Effector CD4-positive, alpha-beta T cell (primary cell): ENCODE measurements at places on chromosomes 2 and 18.

GRCh38 chr2:9219027-9219445, 12.4 kb downstream of the ASAP2 start:
- DNase-seq = no peak

DNA sequence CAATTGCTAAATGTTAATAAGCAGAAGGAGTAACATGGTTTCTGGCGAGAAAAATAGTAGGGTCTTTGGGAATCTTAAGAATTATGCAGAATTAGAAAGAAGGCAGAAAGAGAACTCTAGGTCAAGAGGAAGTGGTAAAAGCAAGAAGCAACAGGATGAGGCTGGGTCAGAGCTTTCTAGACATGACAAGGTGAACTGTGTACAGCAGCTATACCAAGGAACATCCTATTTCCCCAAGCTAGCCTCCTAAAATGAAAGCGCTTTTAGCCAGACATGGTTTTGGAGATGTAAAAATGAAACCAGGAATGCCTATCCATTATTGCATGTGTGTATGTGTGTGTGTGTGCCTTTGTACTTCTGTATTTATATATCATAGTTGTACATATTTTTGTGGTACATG, 42.3 kb upstream of the STAT1 start:
- DNase-seq = no peak

DNA sequence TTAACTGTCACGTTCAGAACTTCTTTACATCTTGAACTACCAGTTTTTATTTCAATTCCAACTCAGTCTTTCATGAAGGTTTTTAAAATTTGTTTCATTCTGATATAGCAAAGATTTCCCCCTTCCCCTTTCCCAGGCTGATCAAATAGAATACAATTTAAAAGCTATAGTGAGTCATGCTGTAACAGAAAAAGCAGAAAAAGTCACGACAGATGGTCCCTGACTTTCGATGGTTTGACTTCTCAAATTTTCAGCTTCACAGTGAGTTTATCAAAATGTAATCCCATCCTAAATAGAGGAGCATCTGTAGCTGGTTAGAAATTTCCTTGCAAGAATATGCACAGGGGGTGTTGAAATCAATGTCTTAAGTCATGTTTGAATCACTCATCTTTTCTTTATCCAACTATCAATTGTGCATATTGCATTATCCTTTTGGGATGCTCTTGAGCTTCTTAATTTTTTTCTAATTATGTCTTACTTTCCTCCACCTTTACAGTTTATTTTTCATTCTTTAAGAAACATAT, 500.3 kb downstream of the LRP1B start:
- DNase-seq = no peak

DNA sequence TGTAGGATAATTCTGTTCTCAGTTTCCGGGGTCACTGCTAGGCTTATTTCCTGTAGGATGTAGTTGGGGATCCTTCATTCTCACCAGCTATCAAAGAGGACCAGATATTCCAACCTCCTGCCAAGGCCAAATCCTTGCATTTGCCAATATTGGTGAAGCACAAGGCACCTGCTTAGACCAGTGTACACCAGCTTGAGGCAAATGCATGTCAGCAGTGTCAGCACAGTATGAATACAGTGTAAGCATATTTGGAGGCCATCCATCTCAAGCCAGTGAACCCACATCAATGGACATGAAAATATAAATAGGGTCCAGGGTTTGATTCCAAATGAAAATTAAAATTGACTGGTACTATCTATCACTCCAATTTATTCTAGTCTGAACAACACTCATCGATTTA, 88.0 kb upstream of the MAPRE2 start:
- no peak for DNase-seq

- DNase-seq = no peak
These were observed 17.2 kb downstream of the CERKL start for GRCh38 chr2:181639686-181640085.

- no peak for DNase-seq
These were observed 40.9 kb upstream of the ALKAL2 start for GRCh38 chr2:328761-329160.

- DNase-seq = no peak
These were observed 37.0 kb downstream of the PPP4R1 start for GRCh38 chr18:9577361-9577760.

DNA sequence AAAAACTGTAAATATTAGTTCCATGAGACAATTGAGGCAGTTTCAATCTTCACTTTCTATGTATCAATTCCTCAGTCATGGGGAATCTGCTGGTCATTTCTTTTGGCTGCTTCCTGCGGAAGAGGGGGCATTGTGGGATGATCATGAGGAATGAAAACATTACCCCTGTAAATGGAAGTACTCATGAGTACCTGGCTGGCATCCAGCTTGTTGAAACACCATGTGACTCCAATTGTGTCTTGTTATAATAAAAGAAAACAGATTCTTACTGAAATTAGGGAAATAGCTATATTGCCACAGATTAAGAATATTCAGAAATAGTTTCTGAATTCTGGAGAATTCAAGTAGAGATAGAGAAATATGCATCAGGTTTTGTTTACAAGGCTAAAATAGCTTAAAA, 41.6 kb upstream of the GPR39 start:
- no peak for DNase-seq

DNA sequence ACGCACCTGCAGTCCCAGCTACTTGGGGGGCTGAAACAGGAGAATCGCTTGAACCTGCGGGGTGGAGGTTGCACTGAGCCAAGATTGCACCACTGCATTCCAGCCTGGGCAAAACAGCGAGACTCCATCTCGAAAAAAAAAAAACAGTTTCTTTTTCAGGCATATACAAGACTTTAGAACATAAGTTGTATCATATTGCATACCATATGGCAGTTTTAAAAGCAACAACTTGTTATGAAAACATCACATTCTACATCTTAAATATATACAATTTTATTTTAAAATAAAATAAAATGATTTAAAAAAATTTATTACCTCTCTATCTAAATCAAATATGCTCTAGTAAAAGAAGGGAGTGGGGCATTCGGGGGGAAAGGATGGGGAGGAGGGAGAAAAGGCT, 39.4 kb upstream of the SP5 start:
- DNase-seq = no peak

GRCh38 chr2:201267278-201268030, 7.1 kb downstream of the CASP8 start:
- DNase-seq = no peak

- no peak for DNase-seq
These were observed 529 bp upstream of the MTA3 start for GRCh38 chr2:42567806-42568400.

DNA sequence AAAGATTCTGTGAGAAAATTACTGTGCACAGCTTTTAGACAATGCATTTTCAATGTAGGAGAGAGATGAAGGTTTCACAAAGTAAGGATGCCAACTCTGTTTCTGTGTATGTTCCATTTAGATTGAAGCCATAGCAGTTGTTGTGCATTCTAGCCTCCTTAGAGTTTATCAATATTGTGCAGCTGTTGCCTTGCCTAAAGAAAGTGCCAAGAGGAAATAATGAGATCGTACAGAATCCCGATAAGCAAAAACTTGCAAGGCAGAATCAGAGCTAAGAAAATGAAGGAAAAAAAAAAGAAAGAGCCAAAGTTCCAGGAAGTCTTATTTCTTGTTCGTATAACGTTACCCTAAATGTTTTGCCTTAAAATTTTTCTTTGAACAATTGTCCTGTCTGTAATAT, 965.0 kb downstream of the DCDC2C start:
- no peak for DNase-seq

DNA sequence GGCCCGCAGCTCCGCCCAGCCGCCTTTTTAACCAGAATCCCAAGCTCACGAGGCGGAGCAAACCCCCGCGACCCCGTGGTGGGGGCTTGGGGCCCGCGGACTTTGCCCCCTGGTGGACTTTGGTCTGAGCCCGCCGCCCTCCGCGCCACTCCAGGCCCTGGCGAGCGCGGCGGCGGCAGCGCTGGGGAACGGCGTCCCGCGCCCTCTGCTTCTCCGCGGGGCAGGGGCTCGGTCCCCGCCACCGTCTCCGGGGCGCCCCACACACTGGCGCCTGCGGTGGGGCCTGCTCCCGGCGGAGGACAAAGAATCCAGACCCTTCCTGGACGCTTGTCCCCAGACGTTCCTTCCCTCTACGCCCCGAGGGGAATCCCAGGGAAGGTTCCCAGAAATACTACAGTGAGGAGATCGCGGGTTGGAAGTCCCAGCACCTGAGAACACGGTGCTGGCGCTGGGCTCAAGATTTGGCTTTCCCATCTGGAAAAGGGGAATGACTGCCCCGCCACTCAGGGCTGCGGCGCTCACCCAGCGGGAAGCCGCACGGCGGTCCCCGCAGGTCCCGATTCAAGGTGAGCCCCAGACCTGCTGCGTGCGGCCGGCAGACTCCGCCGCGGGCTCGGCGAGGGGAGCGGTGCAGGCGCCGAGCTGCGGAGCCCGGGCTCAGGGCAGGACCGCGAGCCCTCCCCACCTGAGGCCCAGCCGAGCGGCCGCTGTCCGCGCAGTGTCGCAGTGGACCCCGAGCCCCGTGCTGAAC, at the start of gene HAAO:
Gene HAAO (minus strand): TSS at position 1 of the 751 bp plus-strand sequence. CDS start 47 bp downstream, outside the sequence.
- no peak for DNase-seq

- DNase-seq = no peak
These were observed 520.8 kb downstream of the RNF144A start for GRCh38 chr2:7437716-7438632.

GRCh38 chr2:77602771-77603170, 80.6 kb upstream of the LRRTM4 start:
- no peak for DNase-seq

- no peak for DNase-seq
These were observed 14.8 kb upstream of the MATN3 start for GRCh38 chr2:20027260-20027677.

DNA sequence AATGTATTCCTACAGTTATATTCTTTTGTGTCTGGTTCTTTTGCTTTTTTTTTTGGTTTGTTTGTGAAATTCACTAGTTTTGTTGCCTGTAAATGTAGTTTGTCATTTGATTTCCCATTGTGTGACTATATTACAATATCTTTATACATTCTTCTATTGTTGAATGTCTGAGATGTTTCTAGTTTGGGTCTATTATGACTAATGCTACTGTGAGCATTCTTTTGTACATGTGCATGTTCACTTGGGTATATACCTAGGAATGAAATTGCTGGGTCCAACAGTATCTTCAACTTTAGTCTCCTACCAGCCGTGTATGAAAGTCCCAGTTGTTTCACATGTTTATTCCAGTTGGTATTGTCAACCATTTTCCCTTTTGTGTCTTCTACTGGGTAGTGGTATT, 112.7 kb upstream of the RBMS1 start:
- DNase-seq = no peak

DNA sequence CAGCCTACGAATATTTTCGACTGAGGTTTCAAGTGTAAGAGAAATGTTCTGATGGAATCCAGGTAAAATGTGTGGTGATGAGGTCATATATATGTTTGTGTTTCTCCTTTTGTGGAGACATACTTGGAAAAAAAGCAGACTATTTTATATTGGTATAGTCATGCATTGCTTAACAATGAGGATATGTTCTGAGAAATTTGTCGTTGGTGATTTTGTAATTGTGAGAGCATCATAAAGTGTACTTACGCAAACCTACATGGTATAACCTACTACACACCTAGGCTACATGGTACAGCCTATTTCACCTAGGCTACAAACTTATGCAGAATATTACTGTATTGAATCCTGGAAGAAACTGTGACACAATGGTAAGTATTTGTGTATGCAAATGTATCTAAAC, 1849.9 kb upstream of the CELF4 start:
- DNase-seq = no peak

DNA sequence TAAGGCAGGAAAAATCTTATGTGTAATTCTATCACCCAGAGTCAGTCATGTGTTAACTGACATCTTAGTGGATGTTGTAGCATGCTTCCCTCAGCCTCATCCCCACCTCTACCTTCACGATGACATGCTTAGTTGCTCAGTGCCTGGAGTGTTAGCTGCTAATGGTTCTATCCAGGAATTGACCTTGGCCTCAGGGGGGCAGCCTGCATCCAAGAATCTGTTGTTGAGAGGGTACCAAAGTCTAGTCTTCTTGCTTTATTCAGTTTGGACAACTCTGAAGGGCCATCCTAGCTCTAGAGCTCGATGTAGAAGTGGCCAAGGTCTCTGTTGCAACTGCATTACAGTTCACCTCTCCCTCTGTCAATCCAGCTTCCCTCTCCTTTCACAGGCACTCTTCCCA, 61.2 kb downstream of the ACYP2 start:
- no peak for DNase-seq

GRCh38 chr2:38266382-38267061, 110.6 kb downstream of the ATL2 start:
- DNase-seq = no peak

GRCh38 chr2:202632682-202633290, 2.0 kb upstream of the FAM117B start:
- no peak for DNase-seq

- no peak for DNase-seq
These were observed 108.2 kb downstream of the RTP5 start for GRCh38 chr2:241977557-241978300.

GRCh38 chr2:238761868-238762267, 86.0 kb upstream of the TWIST2 start:
- DNase-seq = no peak

GRCh38 chr18:8358033-8358765, 251.0 kb upstream of the RAB12 start:
- DNase-seq = no peak

GRCh38 chr2:183680573-183680972, 556.3 kb downstream of the NUP35 start:
- DNase-seq = no peak

GRCh38 chr18:24414349-24415003, 12.0 kb upstream of the IMPACT start:
- no peak for DNase-seq

DNA sequence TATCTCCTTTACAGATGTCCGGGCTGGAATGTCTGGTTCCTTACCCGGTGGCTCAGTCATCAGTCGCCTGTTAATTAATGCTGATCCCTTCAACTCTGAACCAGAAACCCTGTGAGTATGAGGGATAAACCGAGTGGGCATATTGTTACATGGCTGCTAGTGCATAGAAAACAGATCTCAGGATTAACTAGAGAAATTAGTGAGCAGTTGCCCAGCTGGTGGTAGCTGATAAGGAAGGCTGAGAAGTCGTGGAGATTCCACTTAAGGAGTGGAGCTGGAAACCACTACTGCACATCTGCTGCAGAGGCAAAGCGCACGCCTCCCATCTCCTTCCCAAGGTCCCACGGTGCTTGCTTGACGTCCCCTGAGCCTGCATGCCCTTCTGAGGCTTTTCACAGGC, 97.7 kb downstream of the DGKD start:
- DNase-seq = no peak

GRCh38 chr2:127671557-127672302, 3.6 kb downstream of the LIMS2 start:
- DNase-seq = no peak
